ENCODE measurements at places on chromosomes 7 and 10. TPM values are rescaled to one million over a fixed set of nuclear protein-coding genes. Genes with fewer than 3 reads are reported as not detected.

GRCh38 chr7:34011696-34012095 lies 106.4 kb downstream of the BMPER start:
- DNase-seq = no peak

Gene TLL2
- total RNA-seq = not detected

- no peak for DNase-seq
Measured at GRCh38 chr10:105559333-105560097, 918.4 kb downstream of the SORCS3 start.

- peak; percentile 79 for DNase-seq
Measured at GRCh38 chr10:97849103-97849686, 448 bp upstream of the GOLGA7B start.

Gene NAT16
- 0.13 TPM for total RNA-seq

Gene ZNF727
- not detected for total RNA-seq

Gene ITPRID1
- total RNA-seq = 0.05 TPM

GRCh38 chr7:137878333-137878961 lies 31.7 kb upstream of the DGKI start:
- no peak for DNase-seq

GRCh38 chr10:81306971-81307782 lies 567.8 kb upstream of the NRG3 start:
- no peak for DNase-seq

Gene HOXA1
- 2.0 TPM for total RNA-seq

Gene THSD7A
- not detected for total RNA-seq

GRCh38 chr7:46387646-46388045 lies 466.6 kb upstream of the IGFBP3 start:
- DNase-seq = no peak

DNA sequence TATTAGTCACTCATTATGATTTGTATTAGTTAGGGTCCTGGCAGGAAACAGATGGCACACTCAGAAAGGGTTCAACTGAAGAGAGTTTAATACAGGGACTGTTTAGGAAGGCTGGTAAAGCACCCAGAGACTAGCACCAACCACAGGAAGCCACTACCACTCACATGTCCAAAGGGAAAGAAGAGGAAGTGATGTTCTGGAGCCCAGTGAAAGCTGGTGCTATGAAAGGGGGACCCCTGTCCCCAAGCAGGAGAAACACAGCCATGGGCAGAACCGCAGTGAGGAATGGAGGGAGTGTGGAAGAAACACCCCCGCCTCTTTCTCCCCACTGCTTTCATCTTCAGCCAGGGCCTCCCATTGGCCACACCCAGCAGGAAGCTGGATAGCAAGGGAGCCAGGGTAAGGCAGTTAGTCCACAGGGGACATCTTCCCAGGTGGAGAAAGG lies 3.2 kb upstream of the VSIR start:
- no peak for DNase-seq

Gene SEMA3C
- total RNA-seq = 79.6 TPM

DNA sequence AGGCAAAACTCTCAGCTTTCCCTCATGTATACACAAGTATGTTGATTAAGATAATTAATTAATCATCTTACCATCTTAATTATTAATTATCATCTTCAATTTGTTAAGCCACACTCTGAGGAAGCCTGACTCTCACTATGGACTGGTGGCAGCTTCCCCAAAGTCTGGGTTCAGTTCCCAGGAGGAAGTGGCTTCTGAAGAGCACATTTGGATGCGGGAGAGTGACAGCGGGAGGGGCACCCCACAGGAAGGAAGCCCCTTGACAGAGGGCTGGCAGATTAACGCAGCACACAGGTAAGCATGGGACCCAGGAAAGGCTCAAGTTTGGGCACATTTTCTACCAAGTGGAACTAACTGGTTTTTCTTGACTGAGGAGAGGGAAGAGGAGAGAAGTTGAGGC lies 13.4 kb upstream of the SLIT1 start:
- DNase-seq = no peak

DNA sequence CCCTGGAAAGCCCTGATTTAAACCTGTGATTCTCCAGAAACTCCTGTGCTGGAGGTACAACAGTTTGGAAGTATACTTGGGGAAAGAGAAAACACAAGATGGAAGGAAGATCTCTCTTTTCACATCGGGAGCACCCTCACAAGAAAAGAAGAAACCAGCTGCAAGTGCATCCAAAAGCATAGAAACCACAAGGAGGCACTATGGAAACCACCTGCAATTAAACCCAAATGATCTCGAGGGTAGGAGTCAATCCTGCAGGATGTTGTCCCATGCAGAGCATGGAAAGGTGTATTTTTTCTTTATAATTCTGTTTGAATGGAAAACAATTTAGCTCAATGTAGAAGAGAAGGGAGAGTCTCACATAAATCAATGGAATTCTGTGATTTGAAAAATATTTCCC lies 210.5 kb downstream of the TWIST1 start:
- peak; percentile 1 for DNase-seq

GRCh38 chr7:138885383-138886147 lies 87.6 kb upstream of the ATP6V0A4 start:
- no peak for DNase-seq

GRCh38 chr7:103031781-103032180 lies 42.8 kb downstream of the FBXL13 start:
- DNase-seq = no peak

DNA sequence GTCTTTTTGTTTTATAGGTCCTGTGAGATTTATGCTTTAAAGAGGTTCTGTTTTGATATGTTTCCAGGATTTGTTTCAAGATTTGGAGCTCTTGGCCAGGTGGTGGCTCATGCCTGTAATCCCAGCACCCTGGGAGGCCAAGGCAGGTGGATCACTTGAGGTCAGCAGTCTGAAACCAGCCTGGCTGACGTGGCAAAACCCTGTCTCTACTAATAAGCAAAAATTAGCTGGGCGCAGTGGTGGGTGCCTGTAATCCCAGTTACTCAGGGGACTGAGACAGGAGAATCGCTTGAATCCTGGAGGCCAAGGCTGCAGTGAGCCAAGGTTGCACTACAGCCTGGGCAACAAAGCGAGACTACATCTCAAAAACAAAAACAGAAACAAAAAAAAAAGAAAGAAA lies 8.3 kb upstream of the HYAL4 start:
- DNase-seq = no peak

GRCh38 chr7:46710927-46711326 lies 789.9 kb upstream of the IGFBP3 start:
- no peak for DNase-seq

DNA sequence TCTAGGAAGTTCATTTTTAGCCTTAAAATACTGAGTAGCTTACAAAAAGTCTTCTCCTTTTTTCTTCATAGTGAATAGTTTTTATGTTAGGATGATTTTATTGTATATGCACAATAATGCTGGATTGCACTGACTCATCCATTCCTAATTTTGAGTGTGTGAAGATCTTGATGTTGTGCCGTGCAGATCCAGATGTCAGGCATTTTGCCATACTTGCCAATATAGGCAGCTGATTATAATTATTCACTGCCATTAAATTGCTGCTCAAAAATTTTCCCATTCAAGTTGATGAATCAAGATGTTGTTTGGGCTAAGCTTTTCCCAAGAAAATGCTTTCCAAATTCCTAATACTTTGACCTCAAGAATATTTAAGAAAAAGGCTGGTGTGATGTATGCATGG lies 218.3 kb downstream of the AHR start:
- no peak for DNase-seq

GRCh38 chr7:38307640-38308039 lies 34.2 kb upstream of the TARP start:
- no peak for DNase-seq

DNA sequence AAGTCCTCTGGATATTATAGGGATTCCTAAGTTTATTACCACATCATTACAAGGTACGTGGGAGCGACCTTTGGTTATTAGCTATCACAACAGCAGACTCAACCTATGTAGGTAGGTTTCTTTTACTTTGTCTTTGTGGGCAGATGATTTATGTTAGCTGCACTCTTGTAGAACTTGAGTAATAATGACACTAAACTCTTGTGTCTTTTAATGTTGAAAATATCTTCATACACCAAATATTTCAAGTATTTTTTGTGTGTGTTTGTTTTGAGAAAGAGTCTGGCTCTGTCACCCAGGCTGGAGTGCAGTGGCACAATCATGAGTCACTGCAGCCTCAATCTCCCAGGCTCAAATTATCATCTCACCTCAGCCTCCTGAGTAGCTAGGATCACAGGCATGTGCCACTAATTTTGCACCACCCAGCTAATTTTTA lies 19.2 kb upstream of the SUPV3L1 start:
- no peak for DNase-seq

Gene IGFBP1
- total RNA-seq = 0.31 TPM

GRCh38 chr7:96004578-96004977 lies 232.2 kb downstream of the DYNC1I1 start:
- DNase-seq = peak; percentile 51

Gene NPFFR1
- 2.9 TPM for total RNA-seq

DNA sequence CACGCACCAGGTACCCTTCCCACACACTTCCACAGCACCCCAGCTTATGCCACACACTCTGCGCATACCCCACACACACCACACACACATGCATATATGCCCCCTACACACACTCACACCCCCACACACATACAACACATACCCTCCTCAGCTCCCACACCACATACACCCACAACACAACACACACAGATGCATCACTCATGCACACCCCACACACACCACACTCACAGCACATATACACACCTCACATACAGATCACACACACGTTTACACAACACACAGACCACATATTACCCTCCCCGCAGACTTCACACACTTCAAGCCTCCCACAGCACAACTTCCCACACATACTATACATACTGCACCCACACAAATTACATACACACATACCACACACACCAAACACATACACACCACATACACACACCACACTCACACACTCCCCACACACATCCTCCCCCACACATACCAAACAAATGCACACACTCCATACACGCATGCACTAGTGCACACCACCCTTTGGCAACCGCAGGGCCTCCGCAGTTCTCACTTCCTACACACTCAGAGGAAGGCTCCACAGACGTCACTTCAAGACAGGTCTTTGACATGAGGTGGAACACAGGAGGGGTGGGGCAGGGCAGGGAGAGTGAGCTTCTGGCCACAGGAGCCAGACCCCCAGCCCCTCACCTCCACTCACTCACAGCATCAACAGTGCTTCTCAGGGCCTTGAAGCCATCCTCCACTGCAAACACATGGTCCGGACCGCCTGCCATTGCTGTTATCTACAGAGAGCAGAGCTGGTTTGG lies 18.5 kb upstream of the ANTXRL start:
- DNase-seq = no peak

Gene SRGN
- not detected for total RNA-seq

- DNase-seq = no peak
Measured at GRCh38 chr10:106557053-106557452, 607.5 kb downstream of the SORCS1 start.

GRCh38 chr10:49540056-49540797 lies 1.3 kb upstream of the ERCC6 start:
- no peak for DNase-seq

- no peak for DNase-seq
Measured at GRCh38 chr7:26441611-26442277, 150.1 kb downstream of the SNX10 start.

- DNase-seq = no peak
Measured at GRCh38 chr7:130890176-130891020, 156.4 kb upstream of the KLF14 start.

DNA sequence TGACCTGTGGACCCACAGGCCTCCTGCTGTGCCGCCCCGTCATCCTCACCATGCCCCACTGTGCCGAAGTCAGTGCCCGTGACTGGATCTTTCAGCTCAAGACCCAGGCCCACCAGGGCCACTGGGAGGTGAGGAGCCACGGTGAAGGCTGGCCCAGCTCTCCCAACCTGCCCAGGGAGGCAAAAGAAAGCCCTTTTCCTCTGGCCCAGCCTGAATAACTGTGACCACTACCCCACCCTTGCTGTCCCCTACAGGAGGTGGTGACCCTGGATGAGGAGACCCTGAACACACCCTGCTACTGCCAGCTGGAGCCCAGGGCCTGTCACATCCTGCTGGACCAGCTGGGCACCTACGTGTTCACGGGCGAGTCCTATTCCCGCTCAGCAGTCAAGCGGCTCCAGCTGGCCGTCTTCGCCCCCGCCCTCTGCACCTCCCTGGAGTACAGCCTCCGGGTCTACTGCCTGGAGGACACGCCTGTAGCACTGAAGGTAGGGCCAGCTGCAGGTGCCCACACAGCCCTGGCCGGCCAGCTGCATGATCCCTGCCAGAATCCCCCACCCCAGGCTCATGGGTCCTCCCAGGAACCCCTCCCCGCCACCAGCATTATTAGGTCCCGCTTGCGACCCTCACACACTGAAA lies 25.5 kb upstream of the SLC29A3 start:
- DNase-seq = no peak

GRCh38 chr10:119663866-119664698 lies 12.9 kb downstream of the BAG3 start:
- DNase-seq = no peak

GRCh38 chr7:51428217-51428887 lies 111.7 kb upstream of the COBL start:
- peak; percentile 56 for DNase-seq

Gene ADGRA1
- not detected for total RNA-seq

Gene OPN4
- not detected for total RNA-seq

Gene SRRT
- total RNA-seq = 222 TPM

DNA sequence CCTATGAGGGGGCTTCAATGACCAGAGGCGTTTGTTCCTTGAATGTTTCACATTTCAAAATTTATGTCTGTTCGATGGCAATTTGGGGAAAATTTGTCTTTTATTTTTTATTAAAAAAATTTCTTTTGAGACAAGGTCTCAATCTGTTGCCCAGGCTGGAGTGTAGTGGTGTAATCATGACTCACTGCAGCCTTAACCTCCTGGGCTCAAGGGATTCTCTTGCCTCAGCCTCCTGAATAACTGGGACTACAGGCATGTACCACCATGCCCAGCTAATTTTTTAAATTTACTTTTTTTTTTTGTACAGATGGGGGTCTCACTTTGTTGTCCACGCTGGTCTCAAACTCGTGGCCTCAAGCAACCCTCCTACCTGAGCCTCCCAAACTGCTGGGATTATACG lies 39.7 kb downstream of the OTUD1 start:
- no peak for DNase-seq

Gene UPK3B
- 96.8 TPM for total RNA-seq

Gene SERPINE1
- total RNA-seq = 4.6 TPM

GRCh38 chr7:1124164-1124563 lies 35.8 kb downstream of the ZFAND2A start:
- DNase-seq = no peak

DNA sequence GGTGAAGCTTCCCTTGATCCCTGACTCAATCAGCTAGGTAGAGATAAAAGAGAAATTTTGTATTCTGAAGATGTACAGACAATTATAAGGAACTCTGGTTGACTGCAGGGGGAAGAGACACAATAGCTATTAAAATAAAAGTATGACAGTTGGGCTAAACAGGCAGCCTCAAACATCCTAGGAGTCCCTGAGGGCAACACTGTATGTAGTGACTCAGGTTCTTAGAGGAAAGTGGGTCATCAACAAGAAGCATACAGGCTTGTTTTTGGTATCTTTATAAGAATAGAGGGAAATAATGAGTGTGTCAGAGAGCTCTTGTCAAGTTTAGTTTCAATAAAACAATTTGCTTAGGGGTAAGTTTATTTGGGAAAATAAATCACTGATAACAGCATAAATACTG lies 150.3 kb downstream of the AUTS2 start:
- no peak for DNase-seq

Gene HTRA1
- total RNA-seq = not detected

Gene ELAPOR2
- 2.3 TPM for total RNA-seq

- DNase-seq = no peak
Measured at GRCh38 chr10:58625070-58625469, 112.4 kb downstream of the BICC1 start.

Gene CNNM1
- total RNA-seq = not detected

Gene SPDYE6
- not detected for total RNA-seq

Gene ASB15
- not detected for total RNA-seq
